CD4-positive, alpha-beta T cell treated with Interleukin-2 at 100 ng/mL for 4 hours (primary cell): ENCODE measurements at places on chromosomes 12 and 14.

GRCh38 chr14:23430016-23430722, 5.3 kb downstream of the MYH7 start:
- no peak for DNase-seq

GRCh38 chr14:71319666-71320065, 412.4 kb downstream of the PCNX1 start:
- DNase-seq: no peak

DNA sequence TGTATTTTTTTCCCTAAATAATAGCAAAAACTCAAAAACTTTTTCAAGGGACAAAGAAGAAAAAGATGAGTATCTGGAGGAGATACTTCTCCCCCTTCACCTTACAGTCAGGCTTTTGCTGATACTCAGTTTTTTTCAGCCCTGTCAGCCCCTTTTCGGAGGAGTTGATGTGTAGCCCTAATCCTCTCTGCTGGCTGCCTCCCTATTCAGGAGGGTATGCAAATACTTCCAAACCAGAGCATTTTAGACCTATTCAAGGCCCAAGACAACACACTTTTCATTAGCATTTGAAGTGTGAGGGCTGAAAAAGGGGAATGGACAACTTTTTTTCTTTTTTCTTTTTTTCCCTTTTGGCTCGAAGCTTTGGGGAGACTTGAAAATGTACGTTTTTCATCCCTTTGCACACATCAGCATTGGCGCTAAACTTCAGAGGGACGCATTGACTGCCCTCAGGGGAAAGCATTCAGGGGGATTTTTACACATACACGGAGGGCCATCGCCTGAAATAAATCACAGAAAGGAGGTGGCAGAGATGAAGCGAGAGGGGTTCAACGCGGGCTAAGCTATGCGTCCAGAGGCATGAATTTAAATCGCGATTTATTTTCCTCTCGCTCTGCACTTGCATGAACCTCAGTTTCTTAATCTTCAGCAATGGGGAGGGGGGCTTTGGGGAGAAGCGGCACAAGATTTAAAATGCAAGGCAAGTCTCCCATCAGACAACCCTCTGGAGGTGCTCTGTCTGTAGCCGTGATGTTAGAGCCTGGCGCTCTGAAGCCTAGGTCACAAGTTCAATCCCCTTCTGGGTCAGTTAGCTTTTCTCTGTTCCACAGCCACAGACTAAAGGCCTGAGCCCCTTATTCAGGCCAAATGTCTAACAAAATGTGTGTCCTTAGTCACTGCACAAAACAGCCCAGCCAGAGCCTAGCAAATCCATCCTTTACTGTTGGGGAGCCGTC, 86.3 kb downstream of the ASCL1 start:
- no peak for DNase-seq

DNA sequence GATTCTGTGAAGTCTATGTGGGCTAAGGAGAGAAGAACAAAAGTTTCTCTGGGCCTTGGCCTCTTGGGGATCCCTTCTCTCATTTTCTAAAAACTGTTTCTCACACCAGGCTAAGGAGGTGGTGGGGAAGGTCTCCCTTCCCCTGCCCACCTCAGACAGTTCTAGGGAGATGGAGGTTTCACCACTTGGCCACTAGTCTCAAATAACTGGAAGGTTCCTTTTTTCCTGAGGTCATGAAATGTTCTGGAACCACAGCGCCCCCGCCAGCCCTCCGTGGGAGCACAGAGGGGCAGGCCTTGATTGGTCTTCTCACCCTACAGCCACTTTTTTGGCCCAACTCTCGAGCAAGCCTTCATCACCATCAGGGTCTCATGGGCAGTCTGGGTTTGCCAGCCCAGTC, 12.6 kb downstream of the C12orf43 start:
- DNase-seq: no peak

DNA sequence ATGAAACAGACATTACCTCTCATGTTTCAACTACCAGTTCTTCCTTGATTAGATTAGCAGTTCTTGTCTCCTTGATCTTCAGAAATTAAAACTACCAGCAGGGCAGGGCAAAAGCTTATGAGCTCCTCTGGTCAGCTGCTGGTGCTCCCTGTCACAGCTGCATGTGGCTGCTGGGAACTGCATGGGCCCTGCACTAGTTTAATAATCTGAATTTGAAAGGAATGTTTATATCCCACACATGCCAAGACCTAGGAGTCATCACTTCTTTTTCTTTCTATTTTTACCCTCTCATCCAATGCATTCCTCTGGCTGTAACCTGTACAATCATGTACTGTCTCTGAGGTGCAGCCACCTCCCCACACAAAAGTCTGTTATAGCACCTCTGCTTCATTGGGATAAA, 73.9 kb downstream of the ARMH4 start:
- no peak for DNase-seq

DNA sequence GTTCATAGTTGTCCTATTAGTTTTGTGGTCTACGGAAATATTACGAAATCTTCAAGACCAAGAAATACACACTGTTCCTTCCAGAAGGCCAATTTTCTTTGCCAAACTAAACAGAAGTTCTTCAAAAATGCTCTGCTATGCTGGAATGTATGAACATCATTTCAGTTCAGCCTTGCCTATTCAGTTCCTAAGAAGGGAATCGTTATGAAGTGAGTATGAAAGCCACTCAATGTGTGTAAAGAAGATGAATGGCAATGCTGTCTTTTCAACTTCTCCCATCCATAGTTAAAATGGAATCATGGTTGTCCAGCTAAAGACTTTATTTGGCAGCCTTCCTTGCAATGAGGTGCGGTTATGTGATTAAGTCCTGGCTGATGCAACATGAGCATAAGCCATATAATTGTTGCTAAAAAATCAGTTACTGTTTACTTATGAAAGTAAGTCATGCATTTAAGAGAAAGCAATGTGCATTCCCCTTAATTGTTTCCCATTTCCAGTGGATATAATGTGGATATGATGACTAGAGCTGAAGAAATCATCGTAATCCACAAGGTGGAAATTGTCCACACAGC, 73.8 kb upstream of the PTPRR start:
- no peak for DNase-seq

DNA sequence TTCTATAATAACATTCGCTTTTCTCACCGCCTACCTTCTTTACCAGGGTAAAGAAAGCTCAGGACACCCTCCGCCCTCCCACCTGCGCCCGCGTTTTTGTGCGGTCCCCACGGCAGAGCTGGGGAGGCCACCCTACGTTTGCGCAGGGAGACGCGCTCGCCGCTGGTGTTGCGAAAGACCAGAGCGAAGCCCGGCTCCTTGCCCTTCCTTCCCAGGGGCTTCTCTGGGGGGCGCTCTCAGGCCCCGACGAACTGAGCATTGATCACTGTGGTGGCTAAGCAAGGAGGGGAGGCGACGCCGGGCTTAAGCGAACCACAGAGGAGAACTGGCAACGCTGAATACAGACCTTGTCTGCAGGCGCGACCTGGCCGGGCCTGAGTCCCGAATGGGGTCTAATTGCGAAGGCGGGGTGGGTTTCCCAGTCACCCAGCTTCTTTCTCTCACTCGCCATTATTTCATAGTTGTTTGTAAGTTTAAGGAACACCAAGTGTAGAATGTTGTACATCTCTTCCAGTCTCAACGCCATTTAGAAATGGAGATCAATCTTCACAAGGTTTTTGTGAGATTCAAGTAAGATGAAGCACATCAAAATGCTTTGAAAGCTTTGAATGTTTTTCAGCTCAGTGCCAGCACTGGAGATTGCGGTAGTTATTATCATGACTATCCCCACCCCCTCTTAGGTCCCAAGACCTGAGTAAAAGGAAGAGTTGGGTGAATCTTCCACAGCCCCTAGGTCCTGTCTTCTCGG, 1.7 kb upstream of the NKX2-1 start:
- DNase-seq: no peak

GRCh38 chr12:66196806-66197205, 7.8 kb downstream of the IRAK3 start:
- no peak for DNase-seq

GRCh38 chr12:3225796-3226180, 148.6 kb downstream of the TSPAN9 start:
- no peak for DNase-seq

GRCh38 chr12:89234324-89235114, 117.8 kb downstream of the DUSP6 start:
- DNase-seq: no peak

DNA sequence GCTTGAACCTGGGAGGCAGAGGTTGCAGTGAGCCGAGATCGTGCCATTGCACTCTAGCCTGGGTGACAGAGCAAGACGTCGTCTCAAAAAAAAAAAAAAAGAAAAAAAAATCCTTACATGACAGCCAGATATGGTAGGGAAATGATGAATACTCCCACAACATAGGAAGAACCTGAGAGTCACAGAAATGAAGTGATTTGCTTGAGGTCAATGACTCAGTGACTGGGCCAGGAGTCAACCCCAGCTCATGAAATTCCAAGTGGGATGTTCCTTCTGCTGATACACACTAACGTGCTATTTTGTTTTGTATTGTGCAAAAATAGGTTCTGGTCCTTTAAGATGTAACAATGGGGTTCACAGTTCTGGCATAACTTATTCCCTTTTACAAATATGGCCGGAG, 9.0 kb downstream of the RHOF start:
- DNase-seq: no peak
